ENCODE measurements at places on chromosomes 13 and 19.

GRCh38 chr13:113129921-113130750 is 7.5 kb downstream of the F10 start:
- no peak for DNase-seq

GRCh38 chr19:6494438-6495036 is 7.6 kb downstream of the TUBB4A start:
- DNase-seq, result no peak

DNA sequence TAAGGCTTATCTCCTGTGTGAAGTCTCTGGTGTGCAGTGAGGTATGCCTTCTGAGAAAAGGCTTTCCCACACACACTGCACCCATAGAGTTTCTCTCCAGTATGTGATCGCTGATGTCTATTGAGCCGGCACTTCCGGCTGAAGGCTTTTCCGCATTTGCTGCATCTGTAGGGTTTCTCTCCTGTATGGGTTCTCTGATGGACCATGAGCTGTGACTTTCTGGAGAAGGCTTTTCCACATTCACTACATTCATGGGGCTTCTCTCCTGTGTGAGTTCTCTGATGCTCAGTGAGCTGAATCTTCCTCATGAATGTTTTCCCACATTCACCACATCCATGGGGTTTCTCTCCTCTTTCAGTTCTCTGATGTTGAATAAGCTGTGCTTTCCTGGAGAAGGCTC is 14.7 kb downstream of the ZNF577 start:
- DNase-seq, result no peak

DNA sequence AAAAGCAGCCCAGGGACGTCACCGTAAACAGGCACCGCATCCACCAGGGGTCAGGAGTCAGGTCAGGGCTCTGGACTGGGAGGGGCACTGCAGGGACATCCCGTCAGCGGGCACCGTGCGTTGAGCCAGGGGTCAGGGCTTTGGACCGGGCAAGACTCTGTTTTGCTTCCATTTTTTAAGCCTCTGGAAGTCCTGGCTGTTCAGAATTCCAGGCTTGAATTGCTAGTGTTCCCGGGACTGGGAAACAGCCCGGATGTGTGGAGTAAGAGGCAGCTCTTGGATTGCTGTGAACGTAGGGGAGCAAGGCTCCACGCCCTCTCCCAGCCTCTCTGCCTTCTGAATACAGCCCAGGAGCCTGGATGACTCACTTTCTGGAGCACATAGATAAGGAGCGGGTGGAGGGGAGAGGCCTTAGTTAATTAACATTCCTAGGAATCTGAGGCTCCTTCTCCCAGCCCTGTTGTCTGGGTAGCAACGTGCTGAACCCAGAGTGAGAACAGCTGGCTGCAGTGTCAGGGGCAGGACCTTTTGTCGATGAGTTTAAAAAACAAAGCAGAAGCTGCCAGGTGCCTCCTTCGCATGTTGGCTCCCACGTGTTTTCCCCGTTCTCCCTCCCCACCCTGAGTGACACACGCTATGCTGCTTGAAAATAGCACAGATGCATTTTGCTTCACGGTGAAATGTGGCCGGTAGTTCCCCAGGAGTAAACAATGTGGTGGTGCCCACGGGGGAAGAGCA is 21.9 kb downstream of the ATP11A start:
- DNase-seq, result no peak

GRCh38 chr13:33617055-33617454 is 200.9 kb upstream of the RFC3 start:
- DNase-seq, result no peak

GRCh38 chr19:21023901-21024300 is 3.4 kb downstream of the ZNF430 start:
- DNase-seq, result no peak

- no peak for DNase-seq
Observed at GRCh38 chr13:104530741-104531140, 1464.5 kb upstream of the SLC10A2 start.

- no peak for DNase-seq
Observed at GRCh38 chr13:47288546-47288945, 391.7 kb upstream of the HTR2A start.

- DNase-seq, result no peak
Observed at GRCh38 chr19:38890686-38891085, 8.7 kb downstream of the SIRT2 start.

GRCh38 chr13:50282016-50282415 is 266.8 kb downstream of the KCNRG start:
- DNase-seq, result no peak

- DNase-seq, result no peak
Observed at GRCh38 chr13:60756306-60756705, 359.3 kb downstream of the TDRD3 start.

DNA sequence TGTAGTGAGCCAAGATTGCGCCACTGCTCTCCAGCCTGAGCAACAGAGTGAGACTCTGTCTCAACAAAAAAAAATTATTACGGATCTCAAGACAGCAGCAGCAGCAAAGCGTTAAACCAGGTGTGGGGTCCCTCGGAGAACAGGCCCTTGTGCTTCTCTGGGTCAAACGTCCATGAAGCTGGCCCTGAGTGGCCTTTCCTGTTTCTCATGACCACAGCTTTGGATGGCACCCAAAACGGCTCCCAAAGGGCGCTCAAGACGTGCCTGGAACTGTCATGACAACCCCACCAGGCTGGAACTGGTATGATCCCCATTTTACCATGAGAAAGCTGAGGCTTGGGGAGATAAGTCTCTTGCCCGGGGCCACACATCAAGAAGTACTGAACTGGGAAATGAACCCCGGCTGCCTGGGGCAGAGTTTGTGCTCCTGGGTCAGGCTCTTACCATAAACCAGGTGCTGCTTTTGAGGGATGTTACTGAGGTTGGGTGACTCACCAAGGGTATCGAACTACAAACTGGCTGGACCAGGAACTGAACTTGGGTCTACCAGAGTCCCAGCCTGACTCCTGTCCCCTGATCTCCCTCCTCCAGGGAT is 11.6 kb upstream of the SAMD1 start:
- DNase-seq, result no peak

GRCh38 chr13:65638572-65639168 is 1591.5 kb downstream of the PCDH9 start:
- DNase-seq, result no peak

DNA sequence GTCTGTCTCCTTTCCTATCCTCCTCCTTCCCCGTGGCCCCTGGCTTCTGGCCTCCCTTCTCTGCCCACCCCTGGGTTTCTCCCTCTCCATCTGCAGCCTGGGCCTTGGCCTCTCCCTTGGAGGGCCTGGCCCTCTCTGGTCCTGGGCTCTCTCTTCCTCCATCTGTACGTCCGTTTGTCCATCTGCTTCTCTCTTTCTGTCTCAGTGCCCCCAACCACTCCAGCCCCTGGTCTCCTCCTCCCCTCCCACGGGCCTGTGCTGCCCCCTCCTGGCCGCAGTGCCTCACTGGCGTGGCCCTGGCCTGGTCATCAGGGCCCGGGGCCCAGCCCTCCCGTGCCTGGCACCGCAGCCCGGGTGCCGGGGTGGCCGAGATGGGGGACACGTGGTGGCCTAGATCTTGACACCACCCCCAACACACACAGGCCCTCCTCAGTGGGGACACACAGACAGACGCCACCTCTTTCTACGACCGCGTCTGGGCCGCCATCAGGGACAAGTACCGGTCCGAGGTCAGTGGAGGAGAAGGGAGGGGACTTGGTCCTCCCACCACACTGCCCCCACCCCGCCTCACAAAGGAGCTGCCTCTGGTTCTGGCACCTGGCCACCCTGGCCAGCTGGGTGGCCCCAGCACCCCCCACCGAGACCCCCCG is 11.3 kb downstream of the PRKCSH start:
- DNase-seq, result no peak

DNA sequence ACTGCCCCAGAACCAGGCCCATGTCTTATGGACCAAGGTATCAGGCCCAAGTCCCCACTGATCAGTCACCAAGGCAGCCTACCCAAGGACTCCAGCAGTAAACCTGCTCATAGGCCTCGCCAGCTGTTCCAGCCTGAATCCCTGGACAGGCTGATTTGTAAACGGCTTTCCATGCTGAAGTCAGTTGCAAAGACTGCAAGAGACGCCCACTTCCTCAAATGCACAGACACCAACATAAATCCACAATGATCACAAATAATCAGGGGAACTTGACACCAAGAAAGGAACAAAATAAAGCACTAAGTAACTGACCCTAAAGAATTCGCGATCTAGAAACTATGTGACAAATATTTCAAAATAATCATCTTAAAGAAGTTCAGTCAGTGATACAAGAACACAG is 75.2 kb downstream of the RXFP2 start:
- no peak for DNase-seq

DNA sequence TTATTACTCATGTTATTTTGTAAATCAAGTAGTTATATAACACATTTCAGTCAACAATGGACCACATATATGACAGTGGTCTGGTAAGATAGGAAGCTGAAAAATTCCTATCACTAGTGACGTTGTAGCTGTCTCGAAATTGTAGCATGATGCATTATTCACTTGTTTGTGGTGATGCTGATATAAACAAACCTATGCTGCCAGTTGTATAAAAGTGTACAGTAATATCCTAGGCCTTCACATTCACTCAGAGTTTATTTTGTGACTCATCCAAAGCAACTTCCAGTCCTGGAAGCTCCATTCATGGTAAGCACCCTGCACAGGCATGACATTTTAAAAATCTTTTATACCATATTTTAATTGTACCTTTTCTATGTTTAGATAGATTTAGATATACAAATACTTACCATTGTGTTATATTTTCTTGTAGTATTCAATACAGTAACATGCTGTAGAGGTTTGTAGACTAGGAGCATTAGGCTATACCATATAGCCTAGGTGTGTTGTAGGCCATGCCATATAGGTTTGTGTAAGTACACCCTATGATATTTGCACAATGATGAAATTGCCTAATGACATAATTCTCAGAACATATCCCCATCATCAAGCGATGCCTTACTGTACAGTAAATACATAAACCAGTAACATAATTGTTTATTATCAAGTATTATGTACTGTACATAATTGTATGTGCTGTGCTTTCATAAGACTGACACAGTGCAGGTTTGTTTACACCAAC is 49.3 kb downstream of the IFT88 start:
- no peak for DNase-seq

DNA sequence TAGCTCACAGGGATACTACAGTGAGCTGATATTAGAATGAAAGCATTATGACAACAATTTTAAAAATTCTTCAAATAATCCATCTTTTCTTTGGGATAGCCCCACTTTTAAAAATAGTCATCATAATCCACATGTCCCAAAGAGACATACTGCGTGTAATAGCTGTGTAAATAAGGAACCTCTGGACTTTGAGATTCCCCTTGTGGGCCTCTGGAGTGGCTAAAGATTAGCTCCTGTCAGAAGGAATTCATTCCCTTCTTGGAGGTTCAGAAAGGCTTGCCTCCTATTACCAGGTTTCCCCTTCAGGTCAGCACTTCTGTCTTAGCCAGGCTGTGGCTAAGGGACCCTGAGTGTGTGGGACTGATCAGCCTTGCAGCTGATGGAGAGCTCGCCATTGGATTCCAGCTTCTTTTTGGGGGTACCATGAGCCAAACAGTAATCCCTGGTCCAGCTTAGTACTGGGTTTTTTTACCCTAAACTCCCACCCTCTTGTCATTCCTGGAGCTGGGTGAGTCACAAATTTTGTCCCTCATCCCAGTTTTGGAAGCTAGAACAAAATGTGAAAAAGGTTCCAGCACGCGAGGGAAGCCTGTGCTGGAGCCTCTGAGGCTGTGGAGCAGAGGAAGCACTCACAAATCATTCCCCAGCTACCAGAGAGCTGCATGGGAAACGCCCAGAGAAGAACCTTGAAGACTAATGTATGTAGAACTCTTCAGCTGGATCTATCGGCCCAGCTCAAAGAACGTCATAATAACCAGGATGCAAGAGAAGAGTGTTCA is 96.7 kb downstream of the RNASEH2B start:
- DNase-seq, result no peak

- no peak for DNase-seq
Observed at GRCh38 chr19:41350735-41351338, 2.9 kb downstream of the TGFB1 start.

DNA sequence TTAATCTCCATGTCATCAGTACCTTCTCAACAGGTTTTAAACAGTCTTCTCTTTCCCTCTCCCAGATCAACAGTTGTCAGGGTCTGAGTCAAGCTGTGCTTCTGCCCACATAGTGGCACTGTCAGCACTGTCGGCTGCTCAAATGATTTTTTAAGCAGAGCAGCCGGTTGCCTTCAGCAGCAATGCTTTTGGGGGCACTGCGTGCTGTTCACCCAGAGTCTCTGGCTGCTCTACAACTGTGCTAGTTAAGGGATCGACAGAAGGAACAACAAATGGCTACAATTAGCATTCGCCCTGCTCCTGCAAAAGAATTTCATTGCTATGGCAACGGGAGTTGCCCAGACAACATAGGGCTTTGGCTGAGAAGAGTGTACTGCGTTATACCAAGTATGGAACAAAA is 412.9 kb downstream of the DIAPH3 start:
- no peak for DNase-seq

Data from stimulated activated CD4-positive, alpha-beta T cell treated with anti-CD3 and anti-CD28 coated beads, Interleukin-1b, Interleukin-23, amount 100 ng/mL, for 1 hour (primary cell).